ENCODE measurements at places on chromosomes 2 and 18.

- DNase-seq, result no peak
These were observed 37.9 kb upstream of the GPC1 start for GRCh38 chr2:240397542-240397916.

- no peak for DNase-seq
These were observed 52.1 kb upstream of the ANKRD62 start for GRCh38 chr18:12041561-12041960.

DNA sequence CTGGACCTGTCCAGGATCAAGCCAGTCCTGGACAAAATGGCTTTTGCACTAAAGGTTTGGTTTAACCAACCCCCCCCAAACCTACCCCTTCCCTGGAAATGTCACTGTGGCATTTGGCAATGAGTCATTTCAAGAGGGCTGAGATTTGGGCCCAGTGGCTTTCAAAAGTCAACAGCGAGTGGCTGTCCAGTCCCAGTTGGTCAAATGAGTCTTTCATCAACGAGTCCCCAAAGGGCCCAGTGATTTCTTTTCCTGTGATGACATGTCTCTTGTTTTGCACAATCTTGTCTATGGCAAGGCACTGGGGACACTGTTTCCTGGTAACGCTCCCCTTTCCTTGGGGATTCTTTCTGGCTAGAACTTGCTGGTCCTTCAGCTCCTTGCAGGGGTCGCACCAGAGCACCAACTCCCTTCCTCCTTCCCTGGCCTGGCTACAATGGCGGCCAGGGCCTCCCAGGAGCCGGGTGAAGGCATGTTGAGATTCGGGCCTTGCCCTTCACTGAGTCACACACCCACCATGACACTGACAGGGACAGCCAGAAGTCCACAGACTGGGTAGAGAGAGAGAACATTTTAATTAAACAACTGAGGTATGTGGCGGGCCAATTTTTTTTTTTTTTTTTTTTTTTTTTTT, 87.2 kb downstream of the SMAD7 start:
- no peak for DNase-seq

- no peak for DNase-seq
These were observed 39.3 kb upstream of the TMEM17 start for GRCh38 chr2:62545261-62545660.

- DNase-seq, result no peak
These were observed 10.5 kb upstream of the IKZF2 start for GRCh38 chr2:213161759-213162515.

Measured in effector memory CD8-positive, alpha-beta T cell (primary cell).